ENCODE measurements at places on chromosomes 4 and X.

DNA sequence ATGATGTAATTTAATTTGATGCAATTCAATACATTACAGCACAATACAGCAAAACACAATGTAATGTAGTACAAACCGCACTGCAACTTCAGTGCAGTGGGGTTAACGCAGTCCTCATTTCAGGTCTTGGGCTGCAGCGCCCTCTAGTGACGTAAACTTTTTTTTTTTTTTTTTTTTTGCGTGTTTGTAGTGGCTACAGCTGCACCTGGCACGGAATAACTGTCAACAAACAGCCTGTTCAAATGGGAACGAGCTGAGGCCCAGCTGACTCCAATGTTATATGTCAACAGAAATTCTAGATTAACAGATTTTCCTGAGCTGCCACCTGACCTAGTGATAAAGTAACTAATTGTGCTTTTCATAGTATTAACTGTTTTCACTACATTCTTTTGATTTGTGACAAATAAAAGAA is 33.5 kb upstream of the RASSF6 start:
- DNase-seq = no peak

- no peak for DNase-seq
These were observed 18.3 kb upstream of the PPID start for GRCh38 chr4:158741326-158742021.

- no peak for DNase-seq
These were observed 80.8 kb downstream of the APBB2 start for GRCh38 chr4:41133454-41134018.

DNA sequence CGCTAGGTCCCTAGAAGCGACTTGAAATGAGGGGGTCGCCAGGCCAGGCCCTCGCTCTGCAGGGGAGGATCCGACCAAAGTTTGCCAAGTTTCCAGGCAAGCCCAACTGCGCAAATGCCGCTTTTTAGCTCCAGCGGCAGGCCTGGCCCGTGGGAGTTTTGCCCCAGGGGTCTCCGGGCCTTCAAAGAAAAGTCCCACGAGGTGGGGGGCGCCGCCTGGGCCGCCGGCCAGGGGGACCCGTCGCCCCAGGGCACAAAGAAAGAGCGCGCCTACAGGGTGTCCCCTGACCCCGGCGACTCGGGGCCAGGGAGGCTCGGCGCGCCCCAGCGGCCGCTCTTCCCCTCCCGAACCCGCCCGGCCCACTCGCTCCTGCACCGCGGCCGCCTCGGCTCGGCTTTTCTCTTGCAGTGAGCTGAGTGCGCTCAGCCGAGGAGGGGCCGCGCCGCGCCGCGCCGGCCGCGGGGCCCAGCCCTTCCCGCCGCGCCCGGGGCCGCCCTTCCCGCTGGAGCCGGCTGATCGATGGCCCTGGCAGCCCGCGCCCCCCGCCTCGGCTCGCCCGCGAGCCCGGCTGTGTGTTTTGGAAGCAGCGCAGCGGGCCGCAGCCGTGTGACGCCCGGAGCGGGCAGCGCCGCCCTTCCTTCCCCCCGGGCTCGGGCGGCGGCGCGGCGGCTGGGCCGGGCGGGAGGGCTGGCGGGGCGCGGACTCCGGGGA is 754 bp upstream of the KLF3 start:
- DNase-seq = no peak

DNA sequence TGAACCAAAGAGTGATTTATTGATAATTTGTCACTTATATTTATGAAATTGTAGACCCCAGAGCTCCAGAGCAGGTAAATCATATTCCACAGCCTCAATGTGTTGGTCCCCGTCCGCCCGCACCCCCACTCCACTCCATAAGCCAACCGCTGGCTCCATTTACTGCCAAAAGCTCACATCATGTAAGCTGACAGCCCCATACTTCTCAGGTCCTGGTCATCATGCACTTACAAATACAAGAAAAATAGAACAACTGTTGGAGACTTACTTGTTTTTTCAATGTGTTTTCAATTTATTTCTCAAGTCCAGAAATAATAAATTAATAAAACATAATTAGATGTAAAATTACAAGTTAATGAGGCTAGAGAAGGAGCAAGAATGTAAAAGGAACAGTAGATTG is 235.7 kb upstream of the HAND2 start:
- DNase-seq = no peak

- DNase-seq = peak; percentile 63
These were observed 122.6 kb downstream of the SHISA3 start for GRCh38 chr4:42519803-42520417.

- no peak for DNase-seq
These were observed 157.5 kb upstream of the ANKRD50 start for GRCh38 chr4:124869961-124870495.
